ENCODE measurements at places on chromosomes 6 and 20. TPM values are rescaled to one million over a fixed set of nuclear protein-coding genes. Genes with fewer than 3 reads are reported as not detected.

PPDPF gene
- 104 TPM for total RNA-seq

CAGE1 gene
- total RNA-seq = not detected

HSD17B8 gene
- 14.3 TPM for total RNA-seq

PRSS16 gene
- total RNA-seq = 0.66 TPM

ALDH8A1 gene
- total RNA-seq = 1.4 TPM

NKAPL gene
- total RNA-seq = 2.4 TPM

RAET1L gene
- total RNA-seq = not detected

KCNK5 gene
- 2.4 TPM for total RNA-seq

CST2 gene
- not detected for total RNA-seq

EEF1A2 gene
- total RNA-seq = 87.6 TPM

ACSS1 gene
- total RNA-seq = 30.0 TPM

GLP1R gene
- 0.88 TPM for total RNA-seq

CD109 gene
- 17.0 TPM for total RNA-seq

PSORS1C2 gene
- total RNA-seq = not detected

EHMT2 gene
- total RNA-seq = 86.3 TPM

PRDM1 gene
- total RNA-seq = 74.7 TPM

SAMD10 gene
- total RNA-seq = 8.9 TPM

COL12A1 gene
- total RNA-seq = 482 TPM

Measured in camera-type eye (tissue), 1 donor.